Uterus (tissue), 4 donors: ENCODE measurements at places on chromosomes 13 and 19. TPM values are rescaled to one million over a fixed set of nuclear protein-coding genes. Genes with fewer than 3 reads are reported as not detected.

GRCh38 chr13:77832339-77833100 lies 86.1 kb downstream of the EDNRB start:
- DNase-seq = no peak
- peak overlapping the region; percentile 45 for H3K27ac ChIP-seq

The BCL3 gene
- total RNA-seq = 13.8 TPM

DNA sequence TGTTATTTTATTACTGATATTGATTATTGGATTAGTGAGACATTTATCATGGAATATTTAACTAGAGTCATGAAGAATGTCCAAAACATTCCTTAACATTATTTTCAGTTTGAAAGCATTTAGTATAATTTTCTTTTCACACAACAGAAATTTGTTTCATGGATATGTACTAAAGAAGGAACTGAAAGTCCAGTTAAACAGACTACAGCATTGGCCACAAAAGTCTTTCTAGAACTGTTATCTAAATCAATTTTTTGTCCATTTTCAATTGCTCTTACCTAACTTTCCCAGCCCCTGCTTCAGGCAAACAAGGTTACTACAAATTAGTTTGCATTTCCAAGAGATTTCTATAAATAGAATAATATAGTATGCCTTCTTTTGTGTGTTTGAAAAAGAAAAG lies 1018.0 kb upstream of the PCDH20 start:
- no peaks in the 10 kb centered on the region for H3K4me1 ChIP-seq
- H3K4me3 ChIP-seq = no peak overlapping the region
- no peaks in the 10 kb centered on the region for H3K36me3 ChIP-seq
- no peaks in the 10 kb centered on the region for H3K27me3 ChIP-seq
- H3K27ac ChIP-seq = no peak overlapping the region
- DNase-seq = no peak

- H3K36me3 ChIP-seq = no peaks in the 10 kb centered on the region
- no peaks in the 10 kb centered on the region for H3K27me3 ChIP-seq
- no peak for DNase-seq
Measured at GRCh38 chr13:94020833-94021232, 458.6 kb downstream of the DCT start.

The PRTN3 gene
- not detected for total RNA-seq

The ZNF225 gene
- total RNA-seq = 18.5 TPM

DNA sequence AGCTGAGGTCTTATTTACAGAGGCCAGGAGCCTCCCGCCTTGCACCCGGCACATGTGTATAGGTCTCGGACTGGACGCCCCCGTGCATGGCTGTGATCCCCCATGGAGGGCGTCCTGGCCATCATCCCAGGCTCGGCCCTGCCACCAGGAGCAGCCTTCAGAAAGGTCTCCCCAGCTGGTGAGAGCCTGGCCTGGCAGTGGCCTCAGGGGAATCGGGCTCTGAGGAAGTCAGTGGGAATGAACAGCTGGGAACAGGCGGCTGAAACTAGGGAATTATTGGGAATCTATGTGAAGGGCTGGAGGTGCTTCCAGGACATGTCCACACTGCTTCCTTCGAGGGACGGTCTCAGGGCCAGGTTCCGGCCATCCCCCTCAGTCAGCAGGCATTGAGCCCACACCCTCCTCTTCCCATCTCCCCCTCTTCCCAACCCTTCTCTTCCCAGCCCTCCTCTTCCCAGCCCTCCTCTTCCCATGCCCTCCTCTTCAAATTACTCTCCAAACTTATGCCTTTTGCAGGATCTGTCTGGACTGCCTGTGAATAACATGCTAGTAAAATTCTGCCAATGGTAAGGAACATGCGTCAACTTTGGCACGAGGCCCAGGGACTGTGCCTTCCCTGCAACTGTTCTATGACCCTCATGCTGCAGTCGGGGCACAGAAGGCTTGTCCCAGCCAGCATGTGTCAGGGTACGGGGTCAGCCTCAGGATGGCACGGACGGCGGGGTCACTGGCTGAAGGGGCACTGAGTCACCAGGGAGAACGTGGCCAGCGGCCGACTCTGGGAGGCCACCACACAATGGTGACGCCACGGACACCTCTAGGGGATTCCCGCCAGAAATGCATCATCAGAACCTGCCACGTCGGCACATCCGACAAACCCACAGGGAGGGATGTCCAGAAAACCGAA lies 24.2 kb upstream of the C13orf46 start:
- H3K27ac ChIP-seq = peak overlapping the region; percentile 45
- H3K27me3 ChIP-seq = no peaks in the 10 kb centered on the region
- no peak overlapping the region for H3K4me3 ChIP-seq
- no peaks in the 10 kb centered on the region for H3K4me1 ChIP-seq
- H3K36me3 ChIP-seq = no peaks in the 10 kb centered on the region
- DNase-seq = peak; percentile 59

The AZU1 gene
- total RNA-seq = 0.85 TPM

The SLITRK6 gene
- total RNA-seq = 0.91 TPM

DNA sequence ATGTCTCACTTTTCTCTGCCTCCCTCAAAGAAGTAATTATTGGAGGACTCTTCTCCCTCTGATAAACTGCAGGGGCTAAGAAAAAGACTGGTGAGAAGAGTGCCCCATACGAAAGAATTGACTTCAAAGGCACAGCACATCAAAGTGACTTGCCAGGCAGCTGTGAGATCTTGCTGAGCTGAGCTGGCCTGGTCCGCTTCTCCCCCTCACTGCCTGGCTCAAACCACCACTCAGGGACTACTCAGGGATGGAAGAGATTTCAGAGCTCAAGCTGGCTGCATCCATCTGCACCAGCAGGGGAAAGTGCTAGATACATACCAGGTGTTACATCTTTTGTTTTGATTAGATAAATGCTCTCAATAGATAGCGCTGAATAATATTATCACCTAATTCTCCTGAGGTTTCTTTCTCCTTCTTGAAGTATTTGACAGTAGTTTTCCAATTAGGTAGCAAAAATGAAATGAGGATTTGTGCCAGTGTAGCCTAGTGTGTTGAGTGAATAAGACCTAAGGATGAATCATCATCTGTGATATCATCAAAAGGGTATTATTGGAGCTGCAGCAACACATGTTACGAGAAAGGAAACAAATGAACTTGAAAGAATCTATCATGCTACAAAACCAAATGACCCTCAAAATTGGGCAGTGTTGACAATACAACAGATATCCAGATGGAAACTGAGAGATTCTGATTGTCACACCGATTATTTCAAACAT lies 379.8 kb downstream of the TBC1D4 start:
- H3K27ac ChIP-seq = no peak overlapping the region
- no peak for DNase-seq
- H3K36me3 ChIP-seq = no peaks in the 10 kb centered on the region
- no peak overlapping the region for H3K4me3 ChIP-seq
- no peaks in the 10 kb centered on the region for H3K4me1 ChIP-seq

The CEACAM1 gene
- 0.69 TPM for total RNA-seq

DNA sequence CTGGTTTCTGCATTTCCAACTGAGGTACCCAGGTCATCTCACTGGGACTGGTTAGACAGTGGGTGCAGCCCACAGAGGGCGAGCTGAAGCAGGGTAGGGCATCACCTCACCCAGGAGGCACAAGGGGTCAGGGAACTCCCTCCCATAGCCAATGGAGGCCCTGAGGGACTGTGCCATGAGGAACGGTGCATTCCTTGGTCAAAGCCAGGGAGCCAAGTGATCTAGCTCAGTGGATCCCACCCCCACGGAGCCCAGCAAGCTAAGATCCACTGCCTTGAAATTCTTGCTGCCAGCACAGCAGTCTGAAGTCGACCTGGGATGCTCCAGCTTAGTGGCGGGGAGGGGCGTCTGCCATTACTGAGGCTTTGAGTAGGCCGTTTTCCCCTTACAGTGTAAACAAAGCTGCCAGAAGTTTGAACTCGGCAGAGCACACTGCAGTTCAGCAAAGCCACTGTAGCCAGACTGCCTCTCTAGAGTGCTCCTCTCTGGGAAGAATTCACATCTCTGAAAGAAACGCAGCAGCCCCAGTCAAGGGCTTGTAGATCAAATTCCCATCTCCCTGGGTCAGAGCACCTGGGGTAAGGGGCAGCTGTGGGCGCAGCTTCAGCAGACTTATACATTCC lies 1386.6 kb upstream of the PCDH9 start:
- H3K4me1 ChIP-seq = no peaks in the 10 kb centered on the region
- H3K27ac ChIP-seq = no peak overlapping the region
- no peak for DNase-seq
- H3K27me3 ChIP-seq = no peaks in the 10 kb centered on the region
- H3K4me3 ChIP-seq = no peak overlapping the region

The KANK2 gene
- 762 TPM for total RNA-seq

DNA sequence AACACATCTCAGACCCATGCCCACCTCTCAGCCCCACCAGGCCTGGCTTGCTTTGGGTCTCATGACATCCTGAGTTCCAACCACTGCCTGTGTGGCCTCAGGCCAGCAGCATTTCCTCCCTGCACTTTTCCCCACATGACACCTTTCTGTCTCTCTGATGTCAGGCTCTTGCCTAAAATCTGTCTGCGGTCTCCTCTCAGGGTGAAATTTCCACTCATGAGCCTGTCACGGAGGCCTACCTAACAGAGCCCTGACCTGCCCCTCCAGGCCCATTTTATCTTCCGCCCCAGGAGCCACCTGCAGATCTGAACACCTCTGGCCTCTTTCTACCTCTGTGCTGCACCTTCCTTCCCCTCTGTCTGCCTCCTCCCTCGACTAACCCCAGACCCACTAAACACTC lies 93.5 kb downstream of the ZDHHC20 start:
- no peaks in the 10 kb centered on the region for H3K36me3 ChIP-seq
- H3K27me3 ChIP-seq = no peaks in the 10 kb centered on the region
- DNase-seq = no peak
- no peaks in the 10 kb centered on the region for H3K4me1 ChIP-seq

DNA sequence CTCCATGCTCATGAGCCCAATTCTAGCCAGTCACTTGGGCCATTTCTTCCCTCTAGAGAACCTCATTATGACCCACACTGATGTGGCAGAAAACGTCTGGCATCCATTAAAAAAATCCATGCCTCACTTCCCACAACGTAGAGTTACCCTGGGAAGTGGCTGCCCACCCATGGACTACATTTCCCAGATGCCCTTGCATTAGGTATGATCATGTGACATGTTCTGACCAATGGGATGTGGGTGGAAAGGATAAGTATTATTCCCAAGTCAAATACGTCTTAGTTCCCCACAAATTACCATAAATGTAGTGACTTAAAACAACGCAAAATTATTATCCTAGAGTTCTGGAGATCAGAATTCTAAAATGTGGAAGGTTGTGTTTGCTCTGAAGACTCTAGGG lies 47.9 kb upstream of the ZNRF4 start:
- no peaks in the 10 kb centered on the region for H3K36me3 ChIP-seq
- no peaks in the 10 kb centered on the region for H3K27me3 ChIP-seq
- H3K4me1 ChIP-seq = no peaks in the 10 kb centered on the region
- DNase-seq = no peak
- H3K27ac ChIP-seq = no peak overlapping the region
- H3K4me3 ChIP-seq = no peak overlapping the region

DNA sequence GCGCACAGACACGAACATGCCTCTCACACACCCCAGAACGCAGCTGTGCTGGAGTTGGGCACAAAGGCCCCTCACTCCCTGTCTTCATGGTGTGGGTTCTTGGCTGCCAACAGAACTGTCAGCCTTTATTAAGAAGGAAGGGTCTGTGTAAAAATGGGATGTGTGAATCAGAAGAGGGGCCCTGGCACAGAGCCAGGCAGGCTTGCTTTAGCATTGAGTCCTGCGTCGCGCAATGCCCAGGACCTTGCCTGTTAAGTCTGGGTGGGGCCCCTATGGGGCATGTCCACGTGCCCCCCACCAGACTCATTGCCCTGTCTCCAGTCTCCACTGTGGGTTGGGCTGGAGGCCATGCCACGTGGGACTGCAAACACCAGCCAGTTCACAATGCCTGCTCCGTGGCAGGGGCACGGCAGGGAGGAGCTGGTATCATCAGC lies 84.8 kb downstream of the SLC7A1 start:
- no peaks in the 10 kb centered on the region for H3K36me3 ChIP-seq
- H3K4me1 ChIP-seq = peaks cover 16% of the 10 kb centered on the region
- H3K27ac ChIP-seq = peak overlapping the region; percentile 79
- no peak overlapping the region for H3K4me3 ChIP-seq
- DNase-seq = no peak

The LHB gene
- total RNA-seq = not detected

The ZNF813 gene
- total RNA-seq = 4.2 TPM

GRCh38 chr13:44617648-44618047 lies 41.5 kb upstream of the TSC22D1 start:
- no peaks in the 10 kb centered on the region for H3K4me1 ChIP-seq
- no peak for DNase-seq
- no peak overlapping the region for H3K27ac ChIP-seq
- H3K36me3 ChIP-seq = no peaks in the 10 kb centered on the region
- H3K27me3 ChIP-seq = no peaks in the 10 kb centered on the region

- H3K4me1 ChIP-seq = no peaks in the 10 kb centered on the region
- peak overlapping the region; percentile 100 for H3K27ac ChIP-seq
- no peaks in the 10 kb centered on the region for H3K36me3 ChIP-seq
Measured at GRCh38 chr19:11534538-11534937, 4.1 kb upstream of the CNN1 start.

DNA sequence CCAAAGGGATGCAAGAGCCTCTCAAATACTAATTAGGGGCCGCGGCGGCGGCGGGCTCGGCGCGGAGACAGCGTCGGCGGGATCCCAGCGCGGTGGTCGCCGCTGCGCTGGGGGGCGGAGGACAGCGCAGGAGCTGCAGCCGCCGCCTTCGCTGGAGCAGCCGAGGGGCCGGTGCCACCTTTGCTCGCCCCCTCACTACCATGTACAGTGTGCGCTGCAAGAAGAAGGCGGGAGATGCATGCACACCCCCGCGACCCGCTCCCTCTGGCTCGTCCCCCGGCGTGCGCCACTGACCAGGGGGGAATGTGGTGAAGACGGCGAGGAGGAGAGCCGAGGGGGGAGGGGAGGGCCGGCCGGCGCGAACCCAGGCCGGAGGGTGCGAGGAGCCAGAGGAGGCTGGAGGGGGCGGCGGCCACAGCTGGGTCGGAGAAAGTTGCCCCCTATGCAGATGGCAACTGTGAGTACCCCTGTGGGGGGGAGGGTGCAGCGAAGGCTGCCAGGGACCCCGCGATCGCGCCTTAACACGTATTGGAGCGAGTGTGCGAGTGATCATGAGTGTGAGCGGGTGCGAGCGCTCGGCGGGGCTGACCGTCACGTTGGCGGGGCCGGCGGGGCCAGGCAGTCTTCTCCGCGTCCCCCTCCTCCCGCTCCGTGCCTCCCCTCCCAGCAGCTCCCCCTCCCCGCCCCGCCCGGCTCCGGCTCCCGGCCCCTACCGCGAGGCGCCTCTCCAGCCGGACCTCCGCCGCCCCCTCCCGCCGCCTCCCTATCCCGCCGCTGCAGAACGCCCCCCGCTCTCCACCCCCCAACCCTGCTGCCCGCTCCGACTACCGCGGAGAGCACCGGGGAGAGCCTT lies 808 bp downstream of the SLITRK5 start:
- H3K27ac ChIP-seq = no peak overlapping the region
- H3K4me1 ChIP-seq = peaks cover 19% of the 10 kb centered on the region
- no peaks in the 10 kb centered on the region for H3K36me3 ChIP-seq
- no peak for DNase-seq
- H3K27me3 ChIP-seq = peaks cover 6% of the 10 kb centered on the region
